T-helper 22 cell (primary cell): ENCODE measurements at places on chromosomes 5 and 9.

DNA sequence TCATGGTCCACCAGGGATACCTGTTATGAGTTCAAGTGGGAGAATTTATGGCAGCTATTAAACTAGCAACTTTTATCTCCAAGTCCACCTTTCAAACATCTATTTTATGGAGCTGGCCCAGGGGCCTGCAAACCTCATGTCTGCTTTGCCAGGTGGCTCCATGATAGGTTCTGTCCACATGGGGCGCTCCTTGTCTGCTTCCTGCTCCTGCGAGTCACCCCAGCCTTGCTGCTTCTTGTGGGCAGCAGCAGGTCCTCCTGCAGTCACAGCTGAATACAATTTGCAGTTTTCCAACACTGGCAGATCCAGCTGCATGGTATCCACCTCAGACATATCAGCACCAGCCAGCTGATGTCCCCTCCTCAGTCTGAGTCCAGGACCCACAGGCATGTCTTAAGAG lies 39.6 kb upstream of the FRRS1L start:
- no peak for DNase-seq

- DNase-seq: no peak
These were observed 248.6 kb downstream of the TMEM232 start for GRCh38 chr5:110477911-110478310.

GRCh38 chr9:91803151-91803940 lies 146.7 kb downstream of the ROR2 start:
- DNase-seq: no peak

DNA sequence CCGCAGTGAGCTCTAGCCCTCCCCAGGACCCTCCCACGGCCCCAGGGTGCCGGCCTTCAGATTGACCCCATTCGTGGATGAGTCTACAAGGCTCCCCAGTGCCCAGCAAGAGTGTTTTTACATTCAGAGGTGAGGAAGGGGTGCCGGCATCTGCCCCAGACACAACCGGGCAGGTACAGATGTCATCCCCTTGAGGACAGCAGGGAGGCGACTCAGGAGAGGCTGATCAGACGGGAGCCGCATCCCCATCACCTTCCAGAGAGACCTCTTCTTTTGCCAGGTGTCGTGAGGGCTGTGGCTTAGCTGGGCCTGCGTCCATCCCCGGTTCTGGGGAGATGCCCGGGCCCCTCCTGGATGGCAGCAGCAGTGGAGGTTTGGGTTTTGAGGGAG lies 4.3 kb upstream of the LRRC14B start:
- no peak for DNase-seq

DNA sequence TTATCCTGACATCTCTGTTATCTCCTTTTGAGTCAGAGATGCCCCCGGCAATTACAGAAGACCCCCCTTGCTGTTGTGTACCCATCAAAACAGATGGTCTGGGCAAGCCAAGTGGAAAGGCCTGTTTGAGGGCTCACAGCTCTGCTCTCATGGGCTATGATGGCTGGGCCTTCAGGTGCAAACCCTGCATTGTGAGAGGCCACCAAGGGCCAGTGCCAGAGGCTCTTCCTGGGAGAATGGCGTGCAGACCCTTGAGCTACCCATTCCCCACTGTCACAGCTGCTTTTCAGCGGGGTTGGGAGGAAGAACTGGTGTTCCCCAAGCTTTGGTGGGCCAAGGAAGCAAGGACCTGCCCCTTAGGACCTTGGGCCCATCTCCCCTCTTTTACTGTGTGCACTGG lies 174.7 kb upstream of the PPP1R26 start:
- DNase-seq: no peak
